ENCODE measurements at places on chromosomes 3 and 15. TPM values are rescaled to one million over a fixed set of nuclear protein-coding genes. Genes with fewer than 3 reads are reported as not detected.

DNA sequence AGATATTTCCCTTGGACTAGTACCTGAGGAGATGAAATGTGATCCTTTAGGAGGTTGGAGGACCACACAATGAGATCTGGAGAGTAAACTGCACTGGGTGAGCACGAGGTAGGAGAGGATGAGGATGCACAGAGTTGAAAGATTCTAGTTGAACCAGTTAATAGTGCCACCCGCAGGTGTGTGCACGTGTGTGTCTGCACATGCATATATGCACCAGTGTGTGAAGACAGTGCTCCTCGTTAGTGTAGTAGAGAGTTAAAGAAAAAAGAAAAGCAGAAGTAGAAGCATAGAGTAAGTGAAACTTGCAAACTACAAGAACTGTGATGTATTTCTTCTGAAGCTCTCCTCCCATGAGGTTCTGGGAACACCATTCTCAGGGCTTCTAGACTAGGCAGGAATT is 8.4 kb downstream of the MED12L start:
- no peak for DNase-seq

DNA sequence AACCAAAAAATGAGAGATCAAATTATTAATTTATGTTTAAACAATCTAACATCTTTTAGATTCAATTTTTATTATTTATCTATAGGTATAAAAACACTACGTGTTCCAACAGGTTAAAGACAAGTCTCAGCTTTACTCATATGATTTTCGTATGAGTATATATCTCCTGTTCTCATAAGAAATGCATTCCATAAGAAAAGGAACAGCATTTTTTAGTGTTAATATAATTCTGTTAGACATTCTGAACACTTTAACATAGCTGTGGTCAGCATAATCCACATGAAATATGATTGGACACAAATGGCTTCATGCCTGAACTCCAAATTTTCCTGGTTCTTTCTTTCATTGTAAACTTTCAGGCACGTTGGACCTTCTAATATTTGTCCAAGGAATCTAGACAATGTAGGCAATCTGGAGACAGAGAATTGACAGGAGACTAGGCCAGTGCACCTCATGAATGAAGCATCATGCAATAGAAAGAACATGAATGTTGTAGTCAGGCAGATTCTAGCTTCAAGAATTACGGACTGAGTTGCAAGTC is 1122.0 kb upstream of the ALCAM start:
- DNase-seq: no peak

DNA sequence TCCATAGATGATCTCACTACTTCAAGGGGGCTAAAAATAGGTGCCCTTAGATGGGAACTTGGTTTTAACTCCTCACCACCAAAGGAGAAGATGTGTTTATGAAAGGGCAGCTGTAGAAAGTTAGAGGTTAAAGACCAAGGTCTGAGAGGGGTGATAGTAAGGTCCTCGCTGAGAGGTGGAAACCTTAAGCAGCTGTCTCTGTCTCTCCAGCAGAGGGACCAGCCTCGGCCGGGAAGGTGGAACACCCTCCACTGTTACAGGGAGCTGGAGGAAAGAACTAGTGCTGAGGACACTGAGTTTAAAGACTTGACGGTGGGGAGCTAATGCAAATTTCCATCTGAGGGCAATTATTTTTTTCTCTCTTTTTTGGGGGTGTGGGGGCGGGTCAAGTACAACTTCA is 8.9 kb upstream of the RLBP1 start:
- DNase-seq: no peak

DNA sequence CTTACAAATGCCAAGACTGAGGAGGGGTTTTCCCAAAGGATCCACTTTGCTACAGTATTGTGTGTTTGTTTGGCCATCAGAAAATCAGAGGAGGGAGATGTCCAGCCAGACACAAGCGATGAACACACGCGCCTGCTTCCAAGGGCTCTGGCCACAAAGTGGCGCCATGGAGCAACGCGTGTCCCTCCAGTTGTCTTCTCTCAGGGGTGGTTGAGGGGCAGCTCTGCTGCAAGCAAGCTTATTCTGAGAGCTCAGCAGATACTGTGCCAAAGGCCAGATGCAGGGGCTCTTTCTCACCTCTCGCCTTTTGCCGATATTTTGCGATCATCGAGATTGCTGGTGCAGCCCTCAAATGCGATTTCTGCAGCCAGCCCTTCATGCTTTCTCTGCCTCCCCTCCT is 88.9 kb upstream of the OSBPL11 start:
- DNase-seq: no peak

DNA sequence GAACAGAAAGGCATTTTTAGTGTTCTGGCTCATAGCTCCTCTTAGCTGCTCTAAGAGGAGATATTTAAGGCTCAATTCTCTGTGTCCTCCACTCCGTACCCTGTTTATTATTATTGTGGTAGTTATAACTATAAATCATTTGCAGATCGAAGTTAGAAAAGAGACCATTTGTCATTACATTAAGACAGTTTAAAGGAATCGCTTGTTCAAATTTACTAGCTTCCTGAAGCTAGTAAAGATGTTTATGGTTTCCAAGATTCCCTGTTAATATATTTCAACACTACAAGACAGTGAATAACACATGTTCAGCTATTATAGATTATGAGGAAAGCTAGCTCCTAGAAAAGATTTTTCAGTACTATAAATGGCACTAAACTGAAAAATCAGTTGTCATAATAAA is 12.6 kb downstream of the ATXN7 start:
- DNase-seq: no peak

DNA sequence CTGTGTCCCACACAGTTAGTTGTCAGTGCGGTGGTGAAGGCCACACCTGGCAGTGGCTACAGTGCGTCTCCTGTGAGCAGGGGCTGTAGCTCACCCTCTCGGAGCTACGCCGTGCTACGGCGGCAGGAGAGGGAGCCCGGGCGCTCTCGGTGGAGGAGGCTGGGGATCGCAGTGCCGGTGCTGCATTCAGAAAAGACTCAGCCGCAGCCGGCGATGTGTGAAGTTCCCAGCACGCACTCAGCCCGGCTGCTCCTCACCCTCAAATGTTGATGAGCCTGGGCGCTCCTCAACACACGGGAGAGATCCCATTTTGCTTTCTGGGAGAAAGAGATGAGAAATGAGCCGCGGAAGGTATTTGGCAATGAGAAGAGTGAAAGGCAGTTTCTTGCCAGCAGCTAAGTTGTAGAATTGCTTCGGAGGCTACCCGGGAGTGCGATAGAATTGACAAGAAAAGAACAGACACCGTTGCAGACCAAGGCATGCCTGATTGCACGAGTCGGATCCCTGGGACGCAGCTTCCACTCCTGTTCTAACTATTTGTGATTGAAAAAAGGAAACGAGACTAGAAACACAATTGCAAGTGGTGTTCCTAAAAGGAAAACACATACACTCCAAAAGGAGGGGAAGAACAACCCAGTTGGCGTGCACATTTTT is at the start of gene UNC13C:
Gene UNC13C, plus strand, starts transcription at position 189 of the 654 bp plus-strand sequence. CDS start 34,463 bp downstream, outside the sequence.
- DNase-seq: no peak

DNA sequence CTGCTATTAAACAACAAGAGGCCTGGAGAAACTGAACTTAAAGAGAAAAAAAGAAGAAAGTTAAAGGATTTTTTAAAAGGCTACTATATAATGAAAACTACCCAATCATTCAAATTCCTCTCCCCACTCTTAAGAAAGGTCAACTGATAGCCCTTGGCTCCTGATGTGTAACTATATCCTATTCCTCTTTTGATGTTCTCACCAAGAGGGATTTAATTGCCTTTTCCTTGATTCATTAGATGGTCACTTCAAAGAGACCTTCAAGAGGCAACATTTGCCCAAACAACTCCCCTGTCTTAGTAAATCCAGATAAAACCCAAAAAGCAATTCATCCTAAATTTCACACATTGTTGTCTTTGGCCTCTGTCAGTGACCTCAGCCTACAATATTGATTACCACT is 86.0 kb downstream of the FMN1 start:
- no peak for DNase-seq

DNA sequence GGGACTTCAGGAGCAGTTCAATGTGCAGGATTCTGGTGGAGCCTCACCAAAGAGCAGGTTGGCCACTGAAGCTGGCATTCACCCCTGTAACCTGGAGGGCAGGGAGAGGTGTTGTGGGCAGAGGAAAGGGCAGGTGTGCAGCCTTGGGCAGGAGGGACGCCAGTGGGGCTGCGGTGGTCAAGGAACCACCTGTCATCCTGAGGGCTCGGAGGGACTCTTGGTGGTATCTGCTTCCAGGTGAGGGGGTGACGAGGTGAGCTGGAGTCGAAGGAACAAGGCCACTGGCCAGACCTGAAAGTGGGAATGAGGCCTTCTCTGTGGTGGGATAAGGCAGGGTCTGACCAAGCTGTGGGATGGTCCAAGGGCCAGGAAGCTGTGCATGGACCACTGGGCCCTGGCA is 269.5 kb downstream of the PLCL2 start:
- no peak for DNase-seq

GRCh38 chr15:89184357-89184756 is 37.0 kb downstream of the RLBP1 start:
- no peak for DNase-seq

DNA sequence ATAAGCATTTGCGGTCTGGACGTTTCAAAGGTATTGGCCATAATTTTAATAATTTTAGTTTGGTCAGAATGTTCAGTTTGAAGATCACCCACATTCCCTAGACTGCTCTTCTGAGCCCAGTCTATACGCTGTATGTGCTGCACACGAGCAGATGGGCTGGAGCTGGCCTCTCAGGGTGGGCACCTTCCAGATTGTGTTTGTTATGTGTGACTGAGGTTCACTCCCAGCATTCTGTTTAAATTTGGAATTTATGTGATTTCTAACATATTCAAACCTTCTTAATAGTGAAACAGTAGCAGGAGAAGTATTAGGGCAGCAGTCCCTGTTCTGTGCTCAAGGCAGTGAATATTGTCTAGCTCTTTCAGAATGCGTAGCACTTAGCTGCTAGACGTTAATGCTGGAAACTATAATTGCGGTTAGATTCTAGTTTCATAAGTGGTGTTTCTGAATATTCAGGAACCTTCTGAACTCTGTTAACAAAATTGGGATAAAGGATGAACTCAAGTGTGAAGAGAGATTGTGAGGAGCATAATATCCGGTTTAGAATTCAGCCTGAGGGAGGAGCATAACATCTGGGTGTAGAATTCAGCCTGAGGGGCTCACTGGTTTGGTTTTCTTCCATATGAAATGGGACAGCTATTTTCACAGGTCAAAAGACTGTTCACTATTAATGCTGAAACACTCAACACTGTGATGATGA is 68.6 kb upstream of the RPL35A start:
- no peak for DNase-seq

DNA sequence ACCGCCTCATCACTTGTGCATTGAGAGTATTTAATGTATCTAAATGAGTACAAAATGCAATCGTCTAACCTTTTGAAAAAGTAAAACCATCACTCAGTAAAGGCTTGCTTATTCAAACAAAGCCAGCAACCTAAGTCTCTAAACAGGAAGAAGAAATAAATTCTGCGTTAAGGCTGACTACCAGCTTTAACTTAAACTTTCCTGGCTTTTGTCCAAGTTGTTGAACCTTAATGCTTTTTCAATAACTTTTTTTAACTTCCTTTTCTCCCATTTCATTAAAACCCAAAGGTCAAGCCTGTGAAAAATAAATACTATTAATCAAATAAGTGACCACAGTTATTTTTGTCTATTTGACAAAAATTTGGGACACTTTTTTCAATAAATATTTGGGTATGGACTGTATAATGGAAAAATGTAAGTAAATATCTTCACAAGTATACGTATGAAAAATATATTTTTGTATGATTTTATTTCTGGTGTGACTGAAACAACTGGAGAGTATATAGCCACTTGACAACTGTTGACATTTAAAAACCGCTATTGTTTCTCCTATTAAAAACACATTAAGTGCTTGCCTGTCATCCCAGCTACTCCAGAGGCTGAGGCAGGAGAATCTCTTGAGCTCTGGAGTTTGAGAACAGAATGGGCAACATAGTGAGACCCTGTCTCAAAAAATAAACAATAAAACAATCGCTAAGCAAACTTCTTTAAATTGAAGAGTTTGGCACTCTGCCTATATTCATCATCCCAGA is 2.9 kb downstream of the KLHL24 start:
- DNase-seq: no peak

DNA sequence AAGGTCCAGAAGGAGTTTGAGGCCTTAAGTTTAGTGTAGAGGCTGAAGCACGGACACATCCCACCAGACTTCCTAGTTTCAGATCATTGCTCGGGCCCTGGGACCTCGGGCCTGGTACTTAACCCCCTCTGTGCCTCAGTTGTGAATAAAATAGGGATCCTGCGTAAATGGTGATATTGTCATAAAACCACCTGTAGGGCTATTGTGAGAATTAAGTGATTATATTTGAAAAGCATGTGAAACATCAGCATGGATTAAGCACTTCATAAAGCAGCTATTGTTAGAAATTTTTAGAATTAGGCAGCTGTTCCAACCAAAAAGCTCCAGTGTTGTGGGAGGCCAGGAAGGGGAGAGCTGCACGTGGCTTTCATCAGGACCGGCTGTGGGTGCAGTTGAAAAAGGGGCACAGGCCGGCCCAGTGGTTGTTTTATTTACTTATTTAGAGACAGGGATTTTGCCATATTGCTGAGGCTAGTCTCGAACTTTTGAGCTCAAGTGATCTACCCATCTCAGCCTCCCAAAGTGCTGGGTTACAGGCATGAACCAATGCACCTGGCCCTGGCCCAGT is 4.4 kb downstream of the RCCD1 start:
- no peak for DNase-seq

- DNase-seq: no peak
These were observed 123.0 kb upstream of the NR2F2 start for GRCh38 chr15:96207377-96208006.

- DNase-seq: no peak
These were observed 380.7 kb downstream of the LPP start for GRCh38 chr3:188534633-188535032.

GRCh38 chr3:173624086-173624485 is 226.5 kb downstream of the NLGN1 start:
- DNase-seq: no peak

DNA sequence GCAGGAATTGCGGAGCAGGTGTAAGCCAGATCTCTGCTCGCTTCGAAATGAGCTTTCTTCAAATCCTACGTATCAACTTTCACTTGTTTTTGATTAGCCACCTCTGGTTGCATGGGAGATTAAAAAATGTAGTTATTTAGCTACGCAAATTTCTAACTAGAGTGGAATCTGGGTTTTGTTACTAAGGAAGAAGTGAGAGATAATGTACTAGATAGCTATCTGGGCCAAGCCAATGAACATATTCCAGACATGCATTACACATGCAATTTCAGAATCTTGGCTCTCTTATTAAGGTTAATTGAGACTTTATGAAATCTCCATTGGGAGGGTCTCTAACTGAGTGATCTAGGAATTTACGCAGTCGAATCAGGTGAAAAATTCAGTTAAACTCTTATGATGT is 765.7 kb downstream of the DIPK2A start:
- no peak for DNase-seq

Gene MOBP
- total RNA-seq: not detected

Gene BFSP2
- not detected for total RNA-seq

Gene PLA1A
- total RNA-seq: 12.0 TPM

Gene TMCC1
- 27.9 TPM for total RNA-seq

Gene ITIH3
- total RNA-seq: 29.6 TPM

Gene FMN1
- total RNA-seq: 15.1 TPM

Gene ANKUB1
- total RNA-seq: 0.84 TPM

Data from tibial nerve (tissue), 4 donors.